Stimulated activated naive CD8-positive, alpha-beta T cell treated with anti-CD3 and anti-CD28 coated beads, Interleukin-15, amount 100 ng/mL, for 72 hours (primary cell): ENCODE measurements at places on chromosomes 11 and 22.

DNA sequence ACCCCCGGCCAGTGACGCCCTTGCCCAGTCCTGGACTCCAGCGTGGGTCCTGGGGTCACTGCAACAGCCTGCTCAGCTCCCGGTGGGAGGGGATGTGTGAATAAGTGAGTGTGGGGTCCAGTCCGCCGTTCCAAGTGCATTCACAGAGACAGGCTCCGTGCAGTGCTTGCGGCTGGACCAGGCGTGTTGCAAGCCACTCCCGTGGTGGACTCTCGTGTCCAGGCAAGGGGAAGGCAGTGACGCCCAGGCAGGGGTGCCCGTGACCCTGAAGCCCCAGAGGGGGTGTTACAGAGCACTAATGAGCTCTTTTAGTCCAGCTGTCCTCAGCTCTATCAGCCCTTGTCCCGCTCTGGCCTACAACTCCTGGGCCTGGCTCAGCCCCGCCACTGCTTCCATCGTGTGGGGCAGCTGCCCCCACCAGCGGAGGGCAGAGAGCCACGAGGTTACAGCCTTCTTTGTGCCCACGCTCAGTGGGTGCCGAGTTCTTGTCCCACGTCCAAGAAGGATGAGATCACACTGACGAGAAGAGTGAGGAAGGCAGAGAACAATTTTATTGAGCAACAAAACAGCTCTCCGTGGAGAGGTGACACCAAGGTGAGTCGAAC lies 1807.5 kb downstream of the LRRC4C start:
- DNase-seq: no peak

DNA sequence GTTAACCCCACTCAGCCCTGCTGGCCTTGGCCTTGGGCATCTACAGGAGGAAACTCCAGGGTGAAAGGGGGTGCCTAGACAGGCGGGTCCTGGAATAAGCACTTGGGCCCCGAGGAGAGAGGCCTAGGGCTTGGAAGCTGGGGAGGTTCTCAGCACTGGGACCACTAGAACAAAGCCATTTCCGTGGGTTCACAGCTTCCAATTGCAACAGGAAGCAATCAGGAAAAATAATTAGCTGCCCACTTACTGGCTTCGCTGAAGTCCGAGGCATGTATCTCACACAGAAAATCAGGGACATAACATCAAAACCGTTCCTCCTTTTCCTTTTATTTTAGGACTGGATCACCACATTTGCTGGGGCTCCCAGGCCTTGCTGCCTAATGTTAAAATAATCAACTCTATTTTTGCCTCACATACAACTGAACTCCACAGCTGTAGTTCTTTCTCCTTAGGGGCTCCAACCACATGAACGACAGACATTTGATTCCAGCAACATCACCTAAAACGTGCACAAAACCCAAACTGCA lies 161.1 kb upstream of the GRK3 start:
- no peak for DNase-seq

- no peak for DNase-seq
Measured at GRCh38 chr11:40306938-40307548, 1152.4 kb downstream of the LRRC4C start.

DNA sequence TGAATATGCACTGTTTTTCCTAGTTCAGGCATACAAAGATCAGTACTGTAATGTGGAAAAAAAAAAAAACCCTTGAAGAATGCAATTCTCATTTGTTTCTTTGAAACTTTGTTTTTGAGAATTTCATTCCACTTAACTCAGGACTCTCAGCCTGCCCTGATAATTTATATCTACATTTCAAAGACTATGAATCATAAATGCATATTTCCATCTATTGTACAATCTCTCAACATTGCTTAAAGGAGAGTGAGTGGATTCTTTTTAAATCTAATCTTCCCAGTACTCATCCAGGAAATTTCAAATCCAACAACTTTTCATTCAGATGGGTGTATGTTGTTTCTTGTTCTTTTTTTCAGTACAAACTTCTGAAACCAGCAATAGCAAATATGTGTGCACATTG lies 322.2 kb upstream of the DDI1 start:
- no peak for DNase-seq

GRCh38 chr11:66032957-66033735 lies 6.9 kb upstream of the CATSPER1 start:
- DNase-seq: no peak

- DNase-seq: no peak
Measured at GRCh38 chr11:69170704-69171103, 15.0 kb downstream of the SMIM38 start.

DNA sequence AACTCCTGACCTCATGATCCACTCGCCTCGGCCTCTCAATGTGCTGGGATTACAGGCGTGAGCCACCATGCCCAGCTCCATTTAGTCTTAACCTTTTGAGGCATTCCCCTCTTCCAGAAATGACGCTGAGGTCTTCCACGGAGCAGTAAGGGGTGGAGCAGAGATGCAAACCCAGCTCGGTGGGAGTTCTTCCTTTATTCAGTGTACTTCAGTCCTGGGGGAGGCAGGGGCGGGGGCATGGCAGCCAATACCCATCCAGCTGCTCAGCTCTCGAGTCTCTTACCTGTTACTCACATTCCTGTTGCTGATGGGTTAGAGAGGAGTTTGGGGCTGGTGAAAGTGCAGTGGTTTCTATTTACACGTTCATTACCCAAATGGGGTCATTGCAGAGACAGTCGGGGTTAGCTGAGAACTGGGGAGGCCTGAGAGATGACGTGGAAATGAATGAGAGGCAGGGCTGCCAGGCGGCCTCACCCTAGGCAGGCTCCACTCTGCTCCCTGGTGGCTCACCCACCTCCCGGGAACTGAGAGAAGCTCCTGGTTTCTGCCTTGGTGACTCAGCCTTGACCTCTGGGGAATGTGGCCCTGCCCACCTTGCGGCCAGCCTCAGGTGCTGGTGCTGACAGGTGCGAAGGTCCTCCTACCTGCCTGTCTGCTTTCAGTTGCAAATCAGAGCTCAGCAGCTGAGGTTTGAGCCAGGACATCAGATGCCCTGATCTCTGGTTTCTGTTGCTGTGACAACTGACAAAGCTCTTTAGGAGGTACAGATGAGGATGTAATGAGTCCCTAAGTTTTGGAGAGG lies 13.4 kb upstream of the ST14 start:
- DNase-seq: no peak

DNA sequence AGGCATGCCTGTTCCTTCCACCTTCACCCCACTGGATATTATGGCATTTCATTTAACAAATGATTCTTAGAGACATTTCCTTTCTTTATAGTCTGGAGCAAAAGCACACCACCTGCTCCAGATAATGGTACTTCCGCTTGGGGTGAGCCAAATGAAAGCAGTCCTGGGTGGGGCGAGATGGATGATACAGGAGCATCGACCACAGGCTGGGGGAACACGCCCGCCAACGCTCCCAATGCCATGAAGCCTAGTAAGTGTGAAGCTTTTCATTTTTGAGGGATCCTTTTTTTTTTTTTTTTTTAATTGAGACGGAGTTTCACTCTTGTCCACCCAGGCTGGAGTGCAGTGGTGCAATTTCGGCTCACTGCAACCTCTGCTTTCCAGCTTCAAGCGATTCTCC lies 76.3 kb upstream of the ADSL start:
- DNase-seq: no peak

- DNase-seq: no peak
Measured at GRCh38 chr11:122734848-122735496, 79.5 kb downstream of the UBASH3B start.

GRCh38 chr22:39946503-39947219 lies 13.5 kb upstream of the TMA7B start:
- no peak for DNase-seq

GRCh38 chr11:107840129-107840484 lies 18.5 kb downstream of the SLC35F2 start:
- no peak for DNase-seq

DNA sequence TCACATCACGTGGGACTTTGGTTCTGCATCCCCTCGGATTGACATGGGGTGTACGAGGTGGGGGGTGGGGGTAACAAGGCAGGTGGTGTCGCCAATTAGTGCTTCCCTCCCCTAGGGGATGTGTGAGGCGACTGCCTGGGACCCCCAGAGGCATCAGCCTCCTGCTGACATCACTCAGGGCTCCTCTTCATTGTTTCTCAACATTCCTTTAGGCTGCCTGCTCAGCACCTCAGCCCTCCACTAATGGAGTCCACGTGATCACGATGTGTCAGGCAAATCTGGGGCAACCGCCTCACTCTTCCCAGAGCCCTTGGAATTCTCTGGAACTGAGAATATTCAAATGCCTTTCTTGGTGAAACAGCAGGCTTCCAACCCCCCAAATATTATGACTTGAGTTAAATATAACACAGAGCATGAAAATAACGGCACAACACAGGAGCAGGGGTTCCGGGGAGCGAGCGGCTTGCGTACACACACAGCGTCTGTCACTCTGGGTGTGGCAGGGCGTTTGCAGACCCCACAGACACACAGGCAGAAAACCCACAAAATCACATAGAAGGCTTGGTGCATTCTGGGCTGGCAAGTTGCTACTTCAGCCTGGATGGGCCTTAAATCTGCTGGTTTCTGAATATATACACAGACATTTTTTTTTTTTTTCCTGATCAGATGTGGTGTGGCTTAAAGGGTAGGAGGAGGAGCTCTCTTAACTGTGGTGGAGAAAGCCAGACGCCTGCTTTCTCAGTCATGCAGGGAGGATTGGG lies 170.1 kb upstream of the CADM1 start:
- DNase-seq: no peak

- DNase-seq: no peak
Measured at GRCh38 chr11:128874427-128874826, 7.3 kb upstream of the KCNJ1 start.

DNA sequence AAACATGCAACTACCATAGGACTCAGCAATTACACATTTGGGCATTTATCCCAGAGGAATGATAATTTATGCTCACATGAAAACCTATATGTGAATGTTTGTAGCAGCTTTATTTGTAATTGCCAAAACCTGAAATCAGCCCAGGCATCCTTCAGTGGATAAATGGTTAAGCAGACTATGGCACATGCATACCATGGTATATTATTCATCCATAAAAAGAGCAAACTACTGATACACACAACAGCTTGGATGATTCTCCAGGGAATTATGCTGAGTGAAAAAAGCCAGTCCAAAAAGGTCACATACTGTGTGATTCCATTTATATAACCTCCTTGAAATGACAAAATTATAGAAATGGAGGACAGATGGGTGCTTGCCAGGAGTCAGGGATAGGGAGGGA lies 86.7 kb downstream of the ALX4 start:
- DNase-seq: no peak

DNA sequence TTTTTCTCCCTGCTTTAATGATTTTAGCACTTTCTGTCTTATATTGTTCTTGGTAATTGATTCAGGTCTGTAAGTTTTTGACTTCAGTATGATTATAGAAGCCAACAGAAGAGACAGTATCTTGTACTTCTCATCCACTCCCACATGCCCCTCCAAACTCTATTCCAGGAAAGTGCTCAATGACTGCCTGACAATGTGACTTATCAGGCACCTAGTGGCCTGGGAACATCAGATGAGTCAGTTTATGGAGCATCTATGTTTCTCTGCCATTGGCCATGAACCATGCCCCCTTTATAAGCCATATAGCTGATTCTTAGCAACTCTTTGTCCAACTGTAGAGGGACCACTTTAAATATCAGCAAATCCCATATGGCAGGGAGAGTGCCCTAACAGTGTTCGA lies 179.2 kb upstream of the MTMR2 start:
- no peak for DNase-seq

GRCh38 chr22:25161017-25161915 lies 38.4 kb upstream of the CRYBB3 start:
- DNase-seq: peak; percentile 57

GRCh38 chr22:40040927-40041326 lies 46.2 kb downstream of the FAM83F start:
- no peak for DNase-seq

- no peak for DNase-seq
Measured at GRCh38 chr11:88158081-88158480, 17.2 kb downstream of the RAB38 start.

DNA sequence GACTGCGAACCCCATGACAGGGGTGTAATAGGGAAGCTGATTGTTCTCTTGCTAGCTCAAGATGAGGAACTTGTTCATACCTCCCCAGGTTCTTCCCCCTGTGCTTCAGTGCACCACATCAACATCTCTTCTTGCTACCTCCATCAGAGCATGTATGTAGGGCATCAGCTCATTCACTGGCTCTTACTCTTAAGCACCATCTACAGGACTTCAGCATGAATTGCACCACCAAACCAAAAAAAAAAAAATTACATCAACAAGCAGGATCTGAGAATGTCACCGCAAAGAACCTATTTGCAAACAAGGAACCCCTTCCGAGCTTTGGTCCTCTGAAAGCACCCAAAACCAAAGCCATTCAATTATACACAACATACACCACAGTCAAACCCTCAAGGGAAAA lies 2226.5 kb upstream of the RAG2 start:
- DNase-seq: no peak

- no peak for DNase-seq
Measured at GRCh38 chr11:35089666-35090065, 49.3 kb upstream of the CD44 start.

GRCh38 chr11:132039521-132039920 lies 669.1 kb downstream of the NTM start:
- no peak for DNase-seq

DNA sequence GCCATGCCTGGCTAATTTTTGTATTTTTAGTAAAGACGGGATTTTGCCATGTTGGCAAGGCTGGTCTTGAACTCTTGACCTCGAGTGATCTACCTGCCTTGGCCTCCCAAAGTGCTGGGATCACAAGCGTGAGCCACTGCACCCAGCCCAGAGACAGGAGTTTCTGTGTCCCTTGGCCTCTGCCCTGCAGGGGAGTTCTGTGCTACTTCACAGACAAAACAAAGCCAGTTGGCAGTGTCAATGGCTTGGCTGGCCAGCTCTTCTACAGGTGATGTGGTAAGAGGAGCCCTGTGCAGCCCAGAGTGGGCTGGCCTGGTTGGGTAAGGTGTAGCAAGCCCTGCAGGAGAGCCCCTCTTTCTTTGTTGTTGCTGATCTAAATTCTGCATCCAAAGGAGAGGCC lies 60.5 kb upstream of the SHISAL1 start:
- DNase-seq: no peak

- no peak for DNase-seq
Measured at GRCh38 chr22:30889268-30889995, 79.1 kb downstream of the MORC2 start.

DNA sequence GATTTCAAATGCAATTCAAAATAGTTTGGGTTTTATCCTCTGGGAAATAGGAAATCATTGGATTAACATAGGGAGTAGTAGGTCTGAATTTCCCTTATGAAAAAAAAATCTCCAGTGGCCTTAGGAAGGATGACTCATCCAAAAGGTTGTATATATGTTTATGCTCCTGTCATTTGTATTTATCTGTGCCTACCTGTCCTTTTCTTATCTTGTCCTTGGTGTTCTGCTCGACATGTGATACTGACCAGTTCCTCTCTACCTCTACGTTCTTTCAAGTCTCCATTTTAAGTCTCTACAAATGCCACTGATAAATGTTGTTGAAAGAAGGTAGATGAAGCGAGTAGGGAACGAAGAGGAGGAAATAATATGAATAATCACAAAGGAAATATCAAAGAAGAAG lies 3.0 kb upstream of the SOX6 start:
- DNase-seq: no peak

DNA sequence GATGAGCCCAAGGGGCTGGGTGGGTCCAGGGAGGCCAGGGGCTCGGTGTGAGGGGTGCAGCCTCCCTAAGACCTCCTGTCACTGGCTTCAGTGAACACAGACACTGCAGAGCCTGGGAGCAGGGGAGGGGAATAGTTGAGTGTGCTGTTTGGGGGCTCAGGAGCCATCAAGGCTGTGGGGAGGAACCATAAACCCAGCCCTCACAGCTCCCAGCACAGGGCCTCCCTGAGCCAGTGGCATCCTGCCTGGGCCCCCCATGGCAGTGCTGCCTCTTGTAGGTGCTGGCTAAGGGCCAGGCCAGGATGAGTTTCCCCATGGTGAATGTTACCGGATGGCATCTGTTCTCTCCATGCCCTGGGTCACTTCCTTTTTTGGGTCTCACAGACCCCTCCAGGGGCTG lies 25.5 kb downstream of the KCNJ5 start:
- DNase-seq: no peak
